ENCODE measurements at places on chromosomes 4 and X.

DNA sequence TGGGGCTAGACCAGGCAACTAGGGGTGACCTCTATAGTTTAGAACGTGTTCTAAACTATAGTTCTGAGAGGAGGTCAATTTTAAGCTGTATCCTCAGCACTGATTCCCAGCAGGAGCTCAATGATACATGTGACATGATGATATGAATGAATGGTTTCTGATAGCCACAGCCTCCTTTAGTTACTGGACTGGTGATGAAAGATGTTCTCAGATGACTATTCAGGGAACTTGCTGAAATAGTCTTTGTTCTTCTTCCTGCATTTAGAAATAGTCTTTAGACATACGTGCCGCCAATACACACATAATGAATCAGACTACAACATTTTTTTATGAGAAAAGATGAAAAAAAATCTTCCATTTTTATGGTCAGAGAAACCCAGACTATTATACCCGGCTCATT, 116.3 kb upstream of the TMEM150C start:
- DNase-seq: no peak

DNA sequence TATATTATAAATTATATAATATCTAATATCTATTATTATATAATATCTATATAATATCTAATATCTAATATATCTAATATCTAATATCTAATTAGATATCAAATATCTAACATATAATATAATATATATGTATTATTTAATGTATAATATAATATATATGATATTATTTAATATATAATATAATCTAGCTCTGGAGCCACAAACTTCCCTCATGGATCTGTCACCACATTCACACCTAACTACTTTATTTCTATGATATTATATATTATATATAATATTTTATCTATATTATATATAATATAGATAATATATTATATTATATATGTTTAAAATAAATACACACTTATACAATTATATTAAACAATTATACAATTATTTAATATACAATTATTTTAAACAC, 667.5 kb downstream of the KCTD8 start:
- DNase-seq: no peak

GRCh38 chrX:123336666-123337065, 152.6 kb downstream of the GRIA3 start:
- no peak for DNase-seq

GRCh38 chrX:111007238-111007637, 88.8 kb upstream of the PAK3 start:
- no peak for DNase-seq

GRCh38 chrX:9604111-9604907, 139.5 kb downstream of the TBL1X start:
- DNase-seq: no peak

GRCh38 chr4:33160126-33160525, 2440.0 kb downstream of the PCDH7 start:
- DNase-seq: no peak

- DNase-seq: no peak
Measured at GRCh38 chr4:73376976-73377375, 27.1 kb upstream of the ALB start.

- DNase-seq: no peak
Measured at GRCh38 chrX:9122519-9123245, 88.8 kb upstream of the FAM9B start.

DNA sequence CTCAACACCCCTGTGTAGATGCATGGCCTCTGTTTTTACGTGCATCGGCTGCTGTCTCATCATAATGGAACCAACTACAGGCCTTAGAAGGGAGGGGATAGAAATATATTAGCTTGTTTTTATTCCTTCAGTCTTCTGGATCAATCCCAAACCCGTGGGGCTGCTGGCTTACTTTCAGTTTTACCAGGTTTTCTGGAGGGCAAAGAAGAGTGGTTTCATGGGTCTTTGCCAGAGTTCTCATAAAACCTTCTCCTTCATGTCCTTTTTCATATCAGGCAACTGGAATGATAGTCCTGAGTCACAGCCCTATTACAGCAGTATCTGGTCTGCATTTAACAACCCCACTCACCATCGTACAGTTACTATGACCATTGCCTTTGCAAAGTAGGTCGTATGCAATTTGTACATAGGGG, 34.6 kb downstream of the PPP2R2C start:
- no peak for DNase-seq

GRCh38 chrX:150848914-150849365, 49.5 kb downstream of the CD99L2 start:
- DNase-seq: no peak

DNA sequence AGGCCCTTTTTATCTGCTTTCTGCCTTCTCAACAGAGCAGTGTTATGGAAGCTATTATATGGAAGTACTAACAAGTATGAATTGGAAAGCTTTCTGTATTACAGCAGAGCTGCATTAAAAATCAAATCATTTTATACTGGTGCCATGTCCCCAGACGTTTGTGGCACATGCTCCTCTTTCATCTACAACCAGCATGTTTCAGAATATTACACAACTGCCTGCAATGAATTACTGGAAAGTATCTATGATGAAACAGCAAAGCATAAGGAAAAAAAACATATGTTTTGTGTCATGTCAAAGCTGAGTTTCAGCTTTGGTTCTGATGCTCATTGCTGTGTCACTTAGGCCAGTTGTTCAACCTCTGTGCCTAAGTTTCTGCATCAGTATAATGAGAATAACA, 576.8 kb downstream of the GBA3 start:
- DNase-seq: no peak

DNA sequence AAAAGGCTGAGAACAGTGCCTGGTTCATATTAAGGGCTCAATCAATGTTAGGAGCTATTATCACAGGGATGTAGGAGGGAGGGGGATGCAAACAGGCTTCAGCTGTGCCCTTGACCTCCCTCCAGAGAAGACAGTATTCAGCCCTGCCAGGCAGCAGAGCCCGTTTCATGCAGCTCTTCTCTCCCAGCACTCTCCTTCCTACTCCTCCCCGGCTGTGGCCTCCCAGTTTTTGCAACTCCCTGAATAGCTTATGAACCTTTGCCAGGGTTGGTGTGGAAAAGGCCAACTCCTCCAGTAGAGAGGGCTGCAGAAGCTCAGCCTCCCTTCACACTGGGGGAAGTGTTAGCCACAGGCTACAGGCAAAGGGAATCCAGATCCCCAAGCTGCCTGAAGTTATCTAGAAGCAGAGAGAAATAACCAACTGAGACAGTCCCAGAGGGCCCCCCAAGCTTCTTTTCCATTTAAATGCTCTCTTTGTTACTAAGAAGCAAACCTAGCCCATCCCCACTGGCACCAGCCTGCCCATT, 31.7 kb upstream of the APLN start:
- no peak for DNase-seq

GRCh38 chr4:24570172-24570571, 14.2 kb downstream of the DHX15 start:
- DNase-seq: no peak

- no peak for DNase-seq
Measured at GRCh38 chr4:156749426-156750403, 221.9 kb downstream of the PDGFC start.

GRCh38 chr4:76883147-76883546, 14.8 kb downstream of the SOWAHB start:
- no peak for DNase-seq

GRCh38 chr4:1200425-1201035, 28.1 kb upstream of the SPON2 start:
- DNase-seq: no peak
